ENCODE measurements at places on chromosomes 16 and 17. TPM values are rescaled to one million over a fixed set of nuclear protein-coding genes. Genes with fewer than 3 reads are reported as not detected.

CCL2 gene
- 34.1 TPM for total RNA-seq

- DNase-seq, result no peak
Observed at GRCh38 chr17:64040206-64040605, 19.8 kb upstream of the ICAM2 start.

TNFRSF13B gene
- 0.27 TPM for total RNA-seq

GCGR gene
- not detected for total RNA-seq

GRCh38 chr16:20214401-20214800 is 112.9 kb downstream of the GP2 start:
- no peak for DNase-seq

C16orf82 gene
- total RNA-seq, result not detected

- DNase-seq, result no peak
Observed at GRCh38 chr16:1184156-1184868, 31.4 kb downstream of the CACNA1H start.

Data from lower lobe of right lung (tissue), 2 donors.